ENCODE measurements at places on chromosomes 2 and 18.

- no peak for DNase-seq
- no peaks in the 10 kb centered on the region for H3K27me3 ChIP-seq
- no peak overlapping the region for H3K27ac ChIP-seq
- H3K4me1 ChIP-seq = no peaks in the 10 kb centered on the region
- H3K36me3 ChIP-seq = peaks cover 17% of the 10 kb centered on the region
These were observed 63.7 kb downstream of the ZNF532 start for GRCh38 chr18:58928386-58928785.

DNA sequence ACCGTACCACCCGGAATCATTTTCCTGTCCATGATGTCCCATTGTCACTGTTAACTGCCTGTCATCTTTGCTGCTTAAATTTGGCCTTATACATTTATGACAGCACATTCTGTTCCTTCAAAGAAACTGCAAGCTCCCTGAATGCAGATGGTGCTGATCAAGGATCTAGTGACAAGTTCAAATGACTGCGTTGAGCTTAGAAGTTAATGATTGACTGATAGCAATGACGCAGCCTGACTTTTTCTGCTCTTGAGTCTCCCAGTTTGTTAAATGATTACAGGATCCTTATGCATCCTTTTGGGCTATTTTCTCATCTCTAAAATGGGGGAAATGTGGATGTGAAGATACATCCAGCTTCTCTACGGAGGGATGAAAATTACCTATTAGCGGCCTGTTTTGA lies 159.0 kb downstream of the DCC start:
- no peaks in the 10 kb centered on the region for H3K36me3 ChIP-seq
- no peak for DNase-seq
- H3K27ac ChIP-seq = peak overlapping the region; percentile 51

DNA sequence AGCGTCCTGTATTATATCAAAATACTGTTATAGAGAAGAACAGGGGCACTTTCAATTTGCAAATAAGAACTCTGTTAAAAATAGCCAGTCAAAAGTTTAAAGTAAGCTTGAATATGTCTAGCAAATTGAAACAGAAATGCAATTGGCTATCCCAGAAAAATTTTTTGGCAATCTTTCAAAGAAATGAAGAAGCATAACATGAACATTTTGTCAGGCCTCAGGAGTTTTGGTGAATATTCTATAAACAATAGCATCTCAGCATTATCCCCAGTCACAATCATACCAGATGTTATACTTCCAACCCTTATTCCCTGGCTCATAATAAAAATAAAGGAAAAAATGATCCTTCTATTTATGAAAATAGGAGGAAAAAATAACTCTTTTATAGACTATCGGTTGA lies 252.4 kb downstream of the GRB14 start:
- H3K27me3 ChIP-seq = 0 out of 2 replicates have a peak, but pooled peaks cover 4% of the 10 kb centered on the region
- no peak overlapping the region for H3K4me3 ChIP-seq
- H3K4me1 ChIP-seq = no peaks in the 10 kb centered on the region
- H3K36me3 ChIP-seq = no peaks in the 10 kb centered on the region
- H3K27ac ChIP-seq = no peak overlapping the region

DNA sequence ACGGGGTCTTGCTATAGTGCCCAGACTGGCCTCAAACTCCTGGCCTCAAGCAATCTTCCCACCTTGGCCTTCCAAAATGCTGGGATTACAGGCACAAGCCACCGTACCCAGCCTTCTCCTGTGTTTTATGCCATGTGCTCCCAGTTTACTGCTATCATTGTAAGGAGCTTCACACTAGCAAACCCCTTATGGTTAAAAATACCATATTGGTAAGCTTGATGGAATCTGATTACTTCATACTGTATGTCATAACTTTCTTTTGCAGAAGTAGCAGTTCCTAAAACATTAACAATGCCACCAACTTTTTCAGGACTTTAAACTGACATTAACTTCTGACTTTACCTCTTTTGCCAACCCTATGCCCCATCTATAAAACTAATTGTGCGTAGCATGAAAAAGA lies 36.2 kb downstream of the HAT1 start:
- no peak overlapping the region for H3K4me3 ChIP-seq
- DNase-seq = no peak
- peaks cover 6% of the 10 kb centered on the region for H3K4me1 ChIP-seq
- peaks cover 6% of the 10 kb centered on the region for H3K36me3 ChIP-seq
- no peak overlapping the region for H3K27ac ChIP-seq

- H3K36me3 ChIP-seq = no peaks in the 10 kb centered on the region
- H3K4me1 ChIP-seq = peaks cover 9% of the 10 kb centered on the region
- no peak overlapping the region for H3K4me3 ChIP-seq
- no peak overlapping the region for H3K27ac ChIP-seq
These were observed 46.3 kb upstream of the TANK start for GRCh38 chr2:161113693-161114575.

DNA sequence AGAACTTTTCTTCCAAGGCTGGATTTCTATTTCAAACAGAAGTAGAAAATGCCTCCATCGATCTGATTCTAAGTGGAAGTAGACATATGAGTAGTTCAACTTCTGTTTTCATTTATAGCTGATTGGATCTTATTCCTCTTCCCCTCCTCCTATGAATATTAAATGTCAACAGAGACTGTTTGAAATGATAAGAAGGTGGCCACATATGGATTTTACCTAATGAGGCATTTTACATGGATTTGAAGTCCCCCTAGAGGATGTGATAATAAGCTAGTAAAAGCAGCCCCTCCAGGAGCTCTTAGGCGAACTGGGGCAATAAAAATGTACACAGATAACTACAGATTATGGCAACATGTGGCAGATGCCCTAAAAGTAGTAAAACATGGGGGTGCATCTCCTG lies 71.0 kb downstream of the UPP2 start:
- no peak overlapping the region for H3K27ac ChIP-seq
- no peaks in the 10 kb centered on the region for H3K36me3 ChIP-seq
- H3K27me3 ChIP-seq = no peaks in the 10 kb centered on the region
- no peaks in the 10 kb centered on the region for H3K4me1 ChIP-seq

GRCh38 chr2:1713839-1714236 lies 30.5 kb downstream of the PXDN start:
- H3K36me3 ChIP-seq = peaks cover 11% of the 10 kb centered on the region
- no peak for DNase-seq
- H3K4me3 ChIP-seq = no peak overlapping the region
- H3K4me1 ChIP-seq = peaks cover 45% of the 10 kb centered on the region
- no peaks in the 10 kb centered on the region for H3K27me3 ChIP-seq
- no peak overlapping the region for H3K27ac ChIP-seq

- no peak overlapping the region for H3K27ac ChIP-seq
- H3K4me1 ChIP-seq = no peaks in the 10 kb centered on the region
- H3K36me3 ChIP-seq = no peaks in the 10 kb centered on the region
- H3K27me3 ChIP-seq = peaks cover 16% of the 10 kb centered on the region
These were observed 17.3 kb downstream of the NYAP2 start for GRCh38 chr2:225416616-225417367.

DNA sequence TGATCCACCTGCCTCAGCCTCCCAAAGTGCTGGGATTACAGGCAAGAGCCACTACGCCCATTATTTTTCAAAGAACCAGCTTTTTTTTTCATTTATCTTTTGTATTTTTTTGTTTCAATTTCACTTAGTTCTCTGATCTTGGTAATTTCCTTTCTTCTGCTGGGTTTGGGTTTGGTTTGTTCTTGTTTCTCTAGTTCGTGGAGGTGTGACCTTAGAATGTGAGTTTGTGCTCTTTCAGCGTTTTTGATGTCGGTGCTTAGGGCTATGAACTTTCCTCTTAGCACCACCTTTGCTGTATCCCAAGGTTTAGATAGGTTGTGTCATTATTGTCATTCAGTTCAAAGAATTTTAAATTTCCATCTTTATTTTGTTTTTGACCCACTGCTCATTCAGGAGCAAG lies 86.7 kb upstream of the MSTN start:
- no peak for DNase-seq
- H3K4me1 ChIP-seq = no peaks in the 10 kb centered on the region
- H3K27me3 ChIP-seq = no peaks in the 10 kb centered on the region
- H3K27ac ChIP-seq = no peak overlapping the region
- no peak overlapping the region for H3K4me3 ChIP-seq

GRCh38 chr2:115290478-115290877 lies 848.0 kb downstream of the DPP10 start:
- DNase-seq = no peak
- H3K27me3 ChIP-seq = no peaks in the 10 kb centered on the region
- H3K4me3 ChIP-seq = no peak overlapping the region
- no peaks in the 10 kb centered on the region for H3K36me3 ChIP-seq
- no peaks in the 10 kb centered on the region for H3K4me1 ChIP-seq

DNA sequence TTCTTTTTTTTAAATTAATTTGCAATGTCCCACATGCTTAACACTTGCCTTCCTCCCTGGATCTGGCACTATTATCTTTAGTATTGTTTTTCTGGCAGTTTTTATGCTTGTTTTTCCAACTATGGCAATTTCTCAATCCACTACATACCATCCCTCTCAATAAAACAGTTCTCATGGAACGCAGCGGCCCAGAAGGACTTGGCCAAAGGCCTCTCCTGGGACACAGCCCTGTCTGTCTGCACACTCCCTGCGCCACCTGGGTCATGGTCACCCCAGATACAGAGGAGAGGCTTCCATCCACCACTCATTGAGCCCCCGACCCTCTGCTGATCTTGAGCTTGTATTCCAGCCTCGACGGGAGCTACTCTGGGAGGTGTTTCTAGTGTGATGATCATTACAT lies 91.2 kb downstream of the TWIST2 start:
- no peak overlapping the region for H3K4me3 ChIP-seq
- H3K27ac ChIP-seq = no peak overlapping the region
- H3K36me3 ChIP-seq = no peaks in the 10 kb centered on the region
- H3K27me3 ChIP-seq = no peaks in the 10 kb centered on the region
- H3K4me1 ChIP-seq = no peaks in the 10 kb centered on the region

Measured in PC-3 (cell line).